ENCODE measurements at places on chromosomes 12 and 14.

GRCh38 chr14:68947802-68948201 lies 31.3 kb downstream of the ACTN1 start:
- DNase-seq: peak; percentile 87

DNA sequence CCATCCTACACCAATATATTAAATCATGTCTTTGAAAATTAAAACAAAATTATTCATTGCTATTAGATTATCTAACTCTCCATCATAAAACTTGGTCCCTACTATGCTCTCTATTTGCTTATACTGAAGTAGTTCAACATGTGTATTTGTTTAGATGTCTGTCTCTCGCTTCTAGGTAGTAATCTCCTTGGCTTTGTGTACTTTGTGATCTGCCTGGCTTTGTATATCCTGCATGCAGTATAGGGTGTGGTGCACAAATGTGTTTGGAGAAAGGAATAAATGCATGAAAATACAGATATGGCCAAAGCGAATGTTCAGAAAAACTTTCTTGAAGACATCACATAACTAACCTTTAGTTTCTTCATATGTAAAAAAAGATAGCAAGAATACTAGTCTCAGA lies 246.6 kb upstream of the LRFN5 start:
- DNase-seq: no peak

GRCh38 chr14:52553002-52553670 lies 500 bp downstream of the GPR137C start:
- peak; percentile 33 for DNase-seq

GRCh38 chr12:80509781-80510556 lies 65.9 kb downstream of the PTPRQ start:
- no peak for DNase-seq

- DNase-seq: no peak
Observed at GRCh38 chr12:119556854-119557253, 36.7 kb upstream of the TMEM233 start.

DNA sequence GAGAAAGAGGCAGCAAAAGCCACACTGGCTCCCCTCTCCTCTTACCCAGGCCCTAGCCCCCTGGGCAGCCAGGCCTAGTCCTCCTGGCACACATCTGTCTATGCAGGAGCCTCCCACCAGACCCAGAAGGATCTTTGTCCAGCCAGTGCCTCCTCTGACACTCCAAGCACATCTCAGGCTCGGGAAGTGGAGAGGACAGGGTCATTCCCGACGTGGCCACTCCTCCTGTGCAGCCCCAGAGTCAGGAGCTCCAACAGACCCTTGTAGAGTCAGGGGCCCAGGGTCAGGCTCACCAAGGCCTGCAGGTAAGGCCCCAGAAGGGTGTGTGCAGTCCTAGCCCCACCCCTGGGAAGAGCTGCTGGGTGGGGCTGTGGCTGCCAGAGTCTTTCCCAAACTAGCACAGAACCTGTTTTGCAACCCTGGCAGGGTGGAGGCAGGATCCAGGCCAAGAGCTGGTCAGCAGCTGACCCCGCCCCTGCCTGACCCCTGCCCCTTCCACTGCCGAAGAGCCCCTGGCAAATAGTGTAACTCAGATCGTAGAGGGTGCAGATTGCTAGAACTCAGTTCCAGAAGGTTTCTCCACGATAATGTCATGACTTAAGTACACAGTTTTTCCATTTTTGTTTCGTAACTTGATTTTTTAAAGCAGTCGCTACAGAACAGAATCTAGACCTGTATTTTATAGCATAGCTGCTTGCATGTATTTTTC lies 26.6 kb upstream of the PNMA1 start:
- no peak for DNase-seq

DNA sequence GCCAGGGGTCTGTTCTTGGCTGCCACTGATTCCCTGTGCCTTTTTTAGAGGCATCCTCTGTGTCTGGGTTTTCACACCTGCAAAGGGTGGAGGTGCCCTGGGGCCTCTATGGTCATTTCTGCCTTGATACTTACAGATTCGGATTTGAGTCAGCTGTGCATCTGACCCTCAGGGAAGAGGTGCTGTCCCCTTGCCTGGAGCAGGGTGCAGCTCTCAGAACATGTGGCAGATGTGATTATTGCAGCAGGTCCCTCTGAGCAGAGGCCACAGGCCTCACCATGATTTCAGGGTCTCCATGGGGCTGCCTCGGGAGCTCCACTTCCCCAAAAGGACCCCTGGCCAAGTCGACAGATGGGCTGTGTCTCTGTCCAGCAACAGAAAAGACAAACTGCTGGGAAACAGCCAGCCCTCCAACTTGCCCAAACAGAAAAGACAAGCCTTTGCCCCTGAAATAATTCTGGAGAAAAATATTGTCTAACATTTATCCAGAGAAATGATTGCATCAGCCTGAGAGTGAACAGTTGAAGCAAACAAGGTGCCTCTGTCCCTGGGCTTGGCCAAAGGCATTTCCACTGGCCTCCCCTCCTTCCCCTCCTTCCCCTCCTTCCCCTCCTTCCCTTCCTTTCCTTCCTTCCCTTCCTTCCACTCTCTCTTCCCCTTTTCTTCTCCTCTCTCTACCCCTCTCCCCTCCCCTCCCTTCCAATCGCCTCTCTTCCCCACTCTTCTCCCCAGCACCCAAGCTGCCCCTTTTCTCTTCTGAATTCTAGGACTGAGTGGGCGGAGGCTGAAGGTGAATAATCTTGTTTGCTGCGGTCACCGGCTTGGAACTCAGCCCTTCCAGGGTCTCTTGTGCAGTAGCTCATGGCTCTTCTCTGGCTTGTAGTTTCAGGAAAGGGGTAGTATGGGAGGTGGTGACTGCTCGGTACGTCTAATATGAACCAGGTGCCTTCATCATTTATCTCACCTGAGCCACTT lies 676 bp downstream of the SERPINA3 start:
- no peak for DNase-seq

- no peak for DNase-seq
Observed at GRCh38 chr14:53764846-53765245, 191.8 kb downstream of the BMP4 start.

DNA sequence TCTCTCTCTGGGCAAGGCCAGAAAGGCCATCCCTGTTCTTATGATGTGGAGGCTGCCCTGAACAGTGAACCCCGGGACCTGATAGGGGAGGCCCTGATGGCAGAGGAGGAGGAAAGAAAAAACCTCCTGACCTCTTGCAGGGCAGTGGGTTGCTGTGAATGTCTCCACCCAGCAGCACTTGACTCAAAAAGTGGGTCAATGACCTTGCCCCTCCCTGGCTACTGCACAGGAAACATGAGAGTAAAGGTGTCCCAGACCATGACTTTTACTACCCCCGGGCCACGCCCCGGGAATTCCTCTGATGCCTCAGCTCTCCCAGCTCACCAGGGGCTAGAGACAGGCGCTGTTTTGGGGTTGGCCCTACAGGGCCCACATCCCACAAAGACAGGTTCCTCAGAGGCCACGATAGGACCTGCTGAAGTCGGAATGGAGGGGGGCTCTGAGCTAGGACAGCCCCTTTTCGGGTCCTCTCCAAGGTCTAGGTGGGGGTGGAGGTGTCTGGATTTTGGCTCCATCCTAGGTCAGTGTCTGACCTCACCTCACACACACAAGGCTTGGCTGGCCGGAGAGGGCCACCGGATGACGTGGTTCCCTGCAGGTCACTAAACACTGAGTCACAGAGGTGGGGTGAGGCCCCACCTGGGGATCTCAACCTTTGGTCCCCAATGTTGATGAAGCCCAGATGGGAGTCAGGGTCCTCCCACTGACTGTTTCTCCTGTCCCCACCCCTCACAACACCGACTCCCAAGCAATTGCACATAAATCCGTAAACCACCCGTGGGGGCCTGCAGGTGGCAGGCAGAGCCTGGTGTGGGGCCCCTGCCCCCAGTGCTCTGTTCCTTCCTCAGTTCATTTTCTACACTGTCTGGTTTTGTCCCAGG lies 1.6 kb downstream of the RHOF start:
- DNase-seq: no peak

DNA sequence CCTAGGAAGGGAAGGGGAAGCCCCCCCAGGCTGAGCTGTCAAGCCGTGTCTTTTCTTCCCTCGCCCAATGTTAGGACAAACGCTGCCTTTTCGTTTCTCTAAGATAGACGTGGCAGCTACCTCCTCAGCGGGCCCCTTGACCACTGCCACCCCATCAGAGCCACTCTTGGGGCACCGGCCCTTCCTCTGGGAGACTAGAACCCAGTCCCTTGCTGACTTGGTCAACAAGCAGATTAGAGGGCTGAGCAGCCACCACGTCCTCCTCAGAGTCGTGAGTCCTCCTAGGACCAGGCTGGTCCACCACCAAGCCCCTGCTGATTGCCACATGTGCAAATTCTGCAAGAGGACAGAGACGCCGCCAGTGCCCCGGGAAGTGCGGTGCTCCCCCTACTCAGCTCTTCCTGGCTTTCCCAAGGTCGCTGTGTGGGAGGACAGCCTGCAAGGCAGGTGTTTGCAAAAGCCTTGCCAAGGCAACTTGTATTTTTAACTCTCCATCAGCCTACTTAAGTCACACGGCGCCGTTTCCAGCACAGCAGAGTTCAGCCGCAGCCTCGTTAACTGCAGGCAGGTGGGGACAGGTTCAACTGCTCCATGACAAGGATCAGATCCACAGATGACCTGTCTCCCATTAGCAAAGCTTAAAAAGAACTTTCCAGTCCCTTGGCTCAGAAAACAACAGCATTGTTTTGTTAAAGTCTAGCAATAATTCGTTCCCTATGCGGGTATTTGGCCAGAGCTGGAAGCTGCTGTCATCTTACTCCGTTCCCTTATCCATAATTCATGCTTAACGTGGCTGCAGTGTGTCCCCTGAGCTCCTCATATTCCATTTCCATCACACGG lies 65.6 kb downstream of the TESC start:
- no peak for DNase-seq

DNA sequence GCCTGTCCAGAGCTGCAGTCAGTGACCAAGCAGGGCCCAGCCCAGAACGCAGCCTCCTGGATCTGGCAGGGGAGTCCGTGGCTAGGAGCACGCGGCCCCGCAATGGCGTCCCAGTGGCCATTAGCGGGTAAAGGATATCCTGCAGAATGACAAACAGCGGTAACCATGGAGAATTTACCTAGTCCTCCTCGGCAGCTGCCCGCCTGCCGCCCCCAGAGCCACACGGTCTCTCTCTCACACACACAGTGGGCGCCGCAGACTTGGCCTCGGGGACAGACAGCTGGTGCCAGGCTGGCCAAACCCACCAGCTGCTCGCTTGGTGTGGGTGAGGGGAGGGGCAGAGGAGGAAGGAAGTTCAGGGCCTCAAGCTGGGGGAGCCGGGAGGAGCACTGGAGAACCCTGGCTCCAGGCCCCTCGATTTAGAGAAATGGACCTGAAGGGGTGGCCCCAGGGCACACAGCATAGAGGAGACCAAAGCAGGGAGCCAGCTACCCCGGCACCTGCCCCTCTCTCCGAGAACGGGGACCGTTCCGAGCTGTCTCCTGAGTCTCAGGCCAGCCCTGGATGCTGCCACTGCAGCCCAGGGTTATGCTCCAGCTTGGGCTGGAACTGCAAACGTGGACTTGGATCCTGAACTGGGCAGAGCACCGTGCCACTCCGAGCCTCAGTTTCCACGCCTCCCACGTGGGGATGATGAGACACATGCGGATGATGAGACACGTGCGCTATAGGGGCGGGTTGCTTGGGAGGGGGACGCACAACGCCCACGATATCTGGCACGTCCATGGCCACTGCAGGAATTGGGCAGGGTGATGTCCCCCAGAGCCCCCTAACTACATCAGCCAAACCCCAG lies 3.4 kb downstream of the CDK2AP1 start:
- no peak for DNase-seq

DNA sequence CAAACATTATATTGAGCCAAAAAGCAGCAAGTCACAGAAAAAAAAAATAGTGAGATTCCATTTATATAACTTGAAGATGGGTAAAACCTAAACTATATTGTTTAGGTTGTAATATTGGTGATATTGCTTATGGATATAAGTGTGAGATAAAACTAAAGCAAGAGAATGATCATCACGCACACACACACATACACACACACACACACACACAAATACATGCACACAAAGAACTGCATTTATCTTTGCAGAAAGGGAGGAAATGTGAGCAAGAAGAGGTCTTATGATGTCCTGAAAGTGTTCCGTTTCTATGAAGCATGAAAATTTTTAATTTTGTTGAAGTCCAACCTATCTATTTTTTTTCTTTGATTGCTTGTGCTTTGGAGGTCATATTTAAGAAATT lies 16.4 kb upstream of the AMN1 start:
- no peak for DNase-seq

DNA sequence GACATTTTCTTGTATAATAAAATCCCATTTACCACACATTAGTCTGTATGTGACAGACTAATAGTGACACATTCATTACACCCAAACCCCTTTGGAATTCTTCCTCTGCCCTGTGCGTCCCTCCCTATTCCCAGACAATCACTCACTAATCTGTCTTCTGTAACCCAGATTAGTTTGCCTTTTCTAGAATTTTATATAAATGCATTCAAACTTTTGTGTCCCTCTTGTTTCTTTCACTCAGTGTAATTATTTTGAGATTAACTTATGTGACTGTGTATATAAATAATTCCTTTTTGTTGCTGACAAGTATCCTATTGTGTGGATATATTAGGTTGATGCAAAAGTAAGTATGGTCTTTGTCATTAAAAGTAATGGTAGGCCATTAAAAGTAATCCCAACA lies 27.6 kb upstream of the HIP1R start:
- DNase-seq: no peak

- DNase-seq: peak; percentile 83
Observed at GRCh38 chr14:75972801-75973421, 8.9 kb downstream of the TGFB3 start.

DNA sequence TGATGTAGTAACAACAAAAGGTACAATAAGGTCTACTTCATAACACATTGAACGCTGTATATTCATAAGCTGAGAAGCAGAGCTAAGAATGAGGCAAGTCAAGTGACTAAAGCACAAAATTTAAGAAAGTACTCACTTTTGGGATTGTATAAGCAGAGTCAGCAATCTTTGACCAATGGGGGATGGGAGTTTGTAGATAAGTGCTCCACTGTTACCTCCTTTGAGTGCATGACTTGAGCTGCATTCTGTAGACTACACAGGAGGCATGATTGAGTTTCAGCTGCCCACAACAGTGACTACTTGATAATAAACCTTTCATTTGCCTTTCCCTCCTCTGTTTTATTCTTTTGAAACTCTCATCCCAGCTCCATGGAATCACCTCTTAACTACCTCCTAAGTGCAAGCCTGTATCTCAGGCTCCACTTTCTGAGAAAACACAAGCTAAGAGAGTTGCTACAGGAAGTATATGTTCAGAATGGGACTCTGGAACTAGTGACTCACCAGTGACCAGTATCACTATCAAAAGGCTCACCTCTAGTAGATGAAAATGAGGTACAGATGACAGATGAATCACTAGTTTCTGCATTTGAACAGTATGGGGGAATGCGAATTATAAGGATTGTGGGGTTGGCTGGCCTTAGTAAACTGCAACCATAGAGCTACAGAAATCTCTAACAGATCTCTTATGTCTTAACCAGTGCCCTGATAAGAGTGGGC lies 49.2 kb downstream of the SLC35F4 start:
- DNase-seq: no peak

- no peak for DNase-seq
Observed at GRCh38 chr12:10189653-10190052, 10.8 kb downstream of the TMEM52B start.

GRCh38 chr14:54169254-54169924 lies 212.8 kb upstream of the BMP4 start:
- no peak for DNase-seq

GRCh38 chr14:76267322-76268046 lies 108.5 kb upstream of the ESRRB start:
- peak; percentile 38 for DNase-seq
